Stimulated activated CD4-positive, alpha-beta T cell treated with anti-CD3 and anti-CD28 coated beads, Interleukin-15, amount 100 ng/mL, for 24 hours (primary cell): ENCODE measurements at places on chromosomes 6 and 20.

- DNase-seq = no peak
These were observed 198.1 kb downstream of the MMUT start for GRCh38 chr6:49264909-49265308.

- peak; percentile 90 for DNase-seq
These were observed 189.4 kb upstream of the RREB1 start for GRCh38 chr6:6918216-6918983.

GRCh38 chr20:56797023-56797422, 167.9 kb downstream of the TFAP2C start:
- DNase-seq = no peak

GRCh38 chr6:162733489-162733888, 5.7 kb downstream of the PACRG start:
- DNase-seq = peak; percentile 21

GRCh38 chr6:109612268-109612667, 78.7 kb downstream of the AK9 start:
- no peak for DNase-seq

DNA sequence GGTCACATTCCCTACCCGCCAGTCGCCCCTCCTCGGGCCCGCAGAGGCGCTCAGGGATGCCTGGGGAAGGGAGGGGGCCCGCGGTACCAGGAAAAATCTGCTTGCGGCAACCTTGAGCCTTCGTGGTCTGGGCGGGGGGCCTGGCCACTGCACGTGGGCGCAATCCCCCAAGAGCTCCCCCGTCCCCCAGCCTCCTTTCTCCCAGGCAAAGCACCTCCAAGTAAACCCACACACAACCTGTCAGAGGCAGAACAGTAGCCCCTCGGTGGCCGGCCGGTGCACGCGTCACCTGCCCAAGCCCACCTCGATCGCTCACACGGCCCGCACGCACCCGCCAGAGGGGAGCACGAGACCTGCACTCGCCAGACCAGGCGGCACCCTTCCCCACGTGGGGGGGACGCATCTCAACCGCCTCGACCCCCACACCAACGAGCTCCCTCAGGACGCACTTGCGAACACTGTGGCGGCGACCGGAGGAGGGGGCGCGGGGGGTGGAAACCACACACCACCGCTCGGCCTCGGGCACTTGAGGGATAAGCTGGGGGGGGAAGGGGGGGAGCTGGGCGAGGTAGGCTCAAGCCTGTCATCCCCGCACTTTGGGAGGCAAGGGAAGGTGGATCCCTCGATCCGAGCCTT, 1955.7 kb upstream of the DEFB115 start:
- no peak for DNase-seq

DNA sequence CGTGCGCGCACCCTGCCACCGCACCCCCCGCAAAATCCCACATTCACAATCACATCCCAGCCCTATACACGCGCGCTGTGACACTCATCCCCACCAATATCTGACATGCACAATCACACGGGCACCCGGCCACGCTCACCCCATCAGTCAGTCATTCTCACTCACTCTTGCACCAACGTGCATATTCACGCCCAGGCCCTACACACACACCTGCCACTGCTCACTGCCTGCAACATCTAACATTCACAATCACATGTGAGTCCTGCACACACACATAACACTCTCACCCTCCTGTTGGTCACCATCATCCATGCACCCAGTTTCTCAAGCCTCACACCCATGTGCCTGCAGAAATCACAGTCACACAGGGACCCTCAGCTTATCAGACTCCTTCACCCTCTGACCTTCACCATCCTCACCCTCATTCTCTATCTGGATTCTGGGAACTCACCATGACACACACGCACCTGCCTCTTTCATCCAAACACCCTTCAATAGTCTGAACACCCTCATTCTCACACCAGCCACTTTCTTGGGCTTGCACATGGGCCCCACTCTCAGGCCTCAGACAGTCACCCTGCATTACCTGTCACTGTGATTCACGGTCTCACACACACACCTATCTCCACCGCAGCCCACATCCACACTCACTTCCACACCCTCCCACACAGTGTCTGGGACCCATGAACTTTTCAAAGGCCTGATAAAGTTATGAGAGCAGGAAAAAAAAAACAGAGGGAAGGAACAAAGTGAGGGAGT, 748 bp upstream of the ATP9A start:
- peak; percentile 10 for DNase-seq

GRCh38 chr6:2891768-2892170, 11.3 kb downstream of the SERPINB9 start:
- peak; percentile 85 for DNase-seq

GRCh38 chr6:55917751-55918415, 42.5 kb upstream of the BMP5 start:
- DNase-seq = no peak

- no peak for DNase-seq
These were observed 2.7 kb downstream of the WRNIP1 start for GRCh38 chr6:2767657-2768524.

GRCh38 chr20:31570021-31570463, 35.0 kb upstream of the ID1 start:
- no peak for DNase-seq

DNA sequence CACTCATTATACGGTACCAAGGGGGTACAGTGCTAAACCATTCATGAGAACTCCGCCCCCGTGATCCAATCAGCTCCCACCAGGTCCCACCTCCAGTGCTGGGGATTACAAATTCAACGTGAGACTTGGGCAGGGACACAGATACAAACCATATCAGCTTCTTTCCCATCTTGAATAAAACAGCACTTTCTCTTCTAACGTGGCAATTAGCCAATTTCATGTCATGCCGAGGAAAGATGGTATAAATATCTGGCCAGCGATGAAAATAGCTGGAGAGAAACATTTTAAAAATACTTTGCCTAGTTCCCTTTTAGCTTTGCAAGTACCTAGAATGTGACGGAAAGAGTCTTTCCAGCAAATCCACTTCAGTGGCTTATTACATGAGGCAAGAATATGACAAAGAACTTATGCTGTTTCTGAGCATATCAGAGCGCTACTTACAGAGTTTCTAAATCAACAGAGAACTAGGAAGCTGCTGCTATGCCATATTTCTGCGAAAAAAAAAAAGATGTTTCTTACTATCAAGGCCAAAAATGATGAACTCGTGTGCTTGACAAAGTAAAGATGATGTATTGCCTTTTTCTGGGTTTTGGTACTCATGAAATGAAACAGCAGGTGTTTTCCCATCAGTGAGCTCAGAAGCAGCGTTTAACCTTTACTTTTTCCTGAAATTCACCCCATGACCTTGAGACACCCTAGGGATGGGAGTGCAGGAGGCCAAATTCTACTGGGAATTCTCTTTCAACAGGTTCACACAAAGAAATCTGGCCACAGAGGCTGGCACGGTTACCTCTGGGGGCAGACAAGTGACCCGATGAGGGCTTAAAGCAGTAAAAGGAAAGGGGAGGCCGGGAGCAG, 37.9 kb downstream of the AGPAT4 start:
- no peak for DNase-seq

GRCh38 chr6:72248621-72249020, 362.3 kb downstream of the RIMS1 start:
- no peak for DNase-seq

- peak; percentile 45 for DNase-seq
These were observed 70.8 kb upstream of the RIPOR2 start for GRCh38 chr6:25006565-25007001.

DNA sequence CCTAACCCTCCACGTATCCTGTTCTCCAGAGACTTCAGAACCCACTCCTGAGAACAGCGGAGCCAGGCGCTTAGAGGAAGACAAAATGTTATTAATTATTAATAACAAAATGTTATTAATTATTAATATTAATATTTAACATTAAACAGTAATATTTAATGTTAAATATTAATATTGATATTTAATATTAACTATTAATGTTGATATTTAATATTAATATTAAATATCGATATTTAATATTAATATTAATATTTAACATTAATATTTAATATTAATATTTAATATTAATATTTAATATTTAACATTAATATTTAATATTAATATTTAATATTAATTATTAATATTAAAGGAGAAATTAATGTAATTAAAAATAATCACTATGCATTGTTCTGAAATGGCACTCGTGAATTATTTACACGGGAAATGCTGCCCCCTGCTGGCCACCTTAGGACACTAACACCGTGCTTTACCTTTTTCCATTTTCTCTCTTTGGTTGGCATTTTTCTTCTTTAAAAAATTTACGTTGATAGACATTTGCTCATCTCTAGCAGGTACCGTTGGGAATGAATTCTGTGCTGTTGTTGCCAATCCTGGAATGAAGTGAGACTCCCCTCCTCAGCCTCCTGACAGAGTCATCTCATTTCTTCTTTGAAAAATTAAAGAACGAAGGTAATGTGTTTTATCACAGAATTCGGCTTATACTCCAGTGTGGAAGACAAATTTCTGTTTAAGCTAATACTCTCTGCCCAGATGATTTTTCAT, 7.5 kb upstream of the GGTLC1 start:
- peak; percentile 73 for DNase-seq

- no peak for DNase-seq
These were observed 125.0 kb upstream of the ID4 start for GRCh38 chr6:19712012-19712688.

DNA sequence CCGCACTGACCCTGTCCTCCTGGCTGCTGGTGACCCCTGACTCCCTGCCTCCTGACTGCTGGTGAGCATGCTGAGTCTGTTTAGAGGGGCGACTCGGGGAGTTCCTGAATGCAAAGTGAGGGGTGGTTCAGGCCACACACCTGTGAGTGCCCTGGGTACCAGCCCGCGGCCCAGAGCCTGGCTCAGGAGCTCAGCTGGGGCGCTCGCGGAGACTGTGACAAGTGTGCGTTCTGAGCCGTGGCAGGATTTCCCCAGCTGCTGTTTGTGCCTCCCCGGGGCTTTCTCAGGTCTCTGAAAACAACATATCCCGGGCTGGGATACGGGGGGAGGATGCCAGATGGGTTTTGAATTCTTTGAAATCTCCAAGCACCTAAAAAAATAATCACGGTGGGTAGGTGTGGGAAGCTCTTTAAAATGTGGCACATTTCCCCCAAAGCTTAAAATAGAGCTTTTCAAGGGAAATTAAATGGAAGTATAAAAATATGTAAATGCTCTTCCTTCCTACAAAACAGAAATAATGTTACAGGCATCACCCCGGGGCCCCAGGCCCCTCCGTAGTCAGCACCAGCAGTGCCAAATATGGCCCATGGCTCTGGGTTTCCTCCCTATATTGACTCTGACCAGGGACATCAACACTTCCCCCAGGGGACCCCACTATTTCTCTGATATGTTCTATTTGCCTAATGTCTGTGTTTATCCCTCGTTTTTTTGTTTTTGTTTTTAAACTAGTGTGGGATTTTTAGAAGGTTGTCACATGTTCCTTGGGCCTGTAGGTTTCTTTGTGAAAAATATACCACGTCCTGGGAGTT, 49.9 kb upstream of the TAGAP start:
- DNase-seq = peak; percentile 76

- DNase-seq = no peak
These were observed 217.0 kb downstream of the TBX18 start for GRCh38 chr6:84547341-84547801.

GRCh38 chr20:35297740-35298139, 5.5 kb upstream of the FAM83C start:
- DNase-seq = no peak

GRCh38 chr6:94623586-94623985, 953.7 kb upstream of the MANEA start:
- DNase-seq = no peak

- DNase-seq = no peak
These were observed 106.9 kb upstream of the CCDC28A start for GRCh38 chr6:138666636-138667035.

DNA sequence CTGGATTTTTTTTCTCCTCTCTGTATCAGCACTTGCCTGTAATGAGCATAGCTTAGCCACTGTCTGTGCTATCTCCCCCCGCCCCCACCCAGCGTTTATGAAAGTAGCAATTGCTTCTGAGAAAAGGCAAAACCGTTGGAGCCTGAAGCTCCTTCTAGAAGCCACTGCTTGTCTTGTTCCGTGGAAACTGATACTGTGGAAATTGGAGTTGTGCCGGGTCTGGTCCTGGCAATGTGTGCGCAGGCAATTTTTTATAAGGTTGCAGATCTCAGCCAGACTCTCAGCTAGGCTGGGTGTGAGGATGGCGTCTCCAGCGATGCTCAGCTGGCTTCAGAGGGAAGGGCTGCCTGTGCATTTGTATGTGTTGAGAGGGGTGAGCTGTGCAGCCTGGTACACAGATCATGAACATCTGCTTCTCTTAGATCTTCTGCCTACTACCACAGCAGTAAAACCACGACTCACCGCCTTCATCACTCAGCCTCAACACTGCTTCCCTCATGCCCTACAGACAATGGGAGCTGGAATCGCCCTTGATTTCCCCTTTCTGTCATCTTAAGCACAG, 72.4 kb upstream of the GTSF1L start:
- no peak for DNase-seq

- DNase-seq = no peak
These were observed 13.7 kb downstream of the TBXT start for GRCh38 chr6:166153966-166154365.

DNA sequence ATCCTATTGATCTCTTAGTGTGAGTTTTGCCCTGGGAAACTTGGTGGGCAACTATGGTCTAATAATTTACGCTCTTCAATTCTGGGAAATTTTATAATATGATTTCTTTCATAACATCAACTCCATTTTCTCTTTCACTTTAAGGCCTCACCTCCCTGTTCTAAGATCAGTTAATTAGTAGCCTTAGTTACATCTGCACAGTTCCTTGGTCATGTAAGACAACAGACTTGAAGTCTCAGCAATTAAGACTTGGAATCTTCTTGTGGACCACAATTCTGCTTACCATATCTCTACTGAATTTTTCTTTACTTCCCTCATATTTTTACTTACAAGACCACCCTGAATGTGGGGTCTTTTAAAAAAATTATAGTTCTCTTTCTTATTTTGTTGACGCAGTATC, 8.7 kb downstream of the ENPP3 start:
- no peak for DNase-seq

GRCh38 chr6:129871221-129871620, 10.1 kb upstream of the TMEM244 start:
- no peak for DNase-seq

DNA sequence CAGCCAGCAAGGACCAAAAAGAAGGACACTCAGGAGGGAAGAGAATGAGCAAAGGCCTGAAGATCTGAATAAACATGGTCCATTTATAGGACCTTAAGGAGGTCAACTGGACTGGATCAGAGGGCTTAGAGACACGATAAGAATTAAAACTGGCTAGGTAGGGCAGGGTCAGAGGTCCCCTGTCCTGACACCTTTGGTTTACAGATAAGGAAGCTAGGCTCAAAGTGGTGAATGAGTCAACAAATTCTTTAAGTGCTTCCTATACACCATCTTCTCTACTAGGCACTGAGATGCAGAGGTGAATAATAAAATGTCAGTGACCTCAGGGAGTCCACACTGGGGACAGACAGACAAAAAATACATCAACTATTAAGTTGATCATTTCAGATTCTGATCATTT, 70.3 kb downstream of the HIVEP2 start:
- DNase-seq = no peak

DNA sequence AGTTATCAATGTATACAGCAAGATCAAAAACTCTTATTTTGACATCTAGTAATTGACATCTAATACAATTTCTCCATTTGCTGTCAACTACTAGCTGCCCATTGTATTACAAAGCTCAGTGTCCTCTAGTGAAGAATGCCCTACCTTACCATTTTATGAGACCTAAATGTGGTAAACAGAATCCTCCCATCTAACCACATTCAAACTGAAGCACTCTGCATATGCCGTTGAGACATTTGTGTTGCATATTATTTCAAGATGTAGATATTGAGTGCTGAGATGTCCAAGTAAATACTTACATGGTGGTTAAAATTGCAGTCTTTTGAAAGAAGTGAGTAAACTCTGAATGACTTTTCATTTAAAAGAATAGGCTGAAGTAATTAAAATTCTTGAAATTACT, 597 bp upstream of the GLYATL3 start:
- DNase-seq = no peak

GRCh38 chr20:5526516-5526915, 209.8 kb upstream of the PROKR2 start:
- no peak for DNase-seq
